ENCODE measurements at places on chromosomes 13 and 19. TPM values are rescaled to one million over a fixed set of nuclear protein-coding genes. Genes with fewer than 3 reads are reported as not detected.

Gene APOC4
- not detected for total RNA-seq

Gene ZNF541
- total RNA-seq, result 1.2 TPM

Gene SHANK1
- total RNA-seq, result 1.3 TPM

Gene TGFBR3L
- 3.0 TPM for total RNA-seq

Gene SIGLEC12
- total RNA-seq, result not detected

Gene ADM5
- total RNA-seq, result 0.19 TPM

Gene MEDAG
- total RNA-seq, result 11.7 TPM

Gene FAM83E
- total RNA-seq, result not detected

Gene KLHL1
- not detected for total RNA-seq

Gene ZNF66
- 0.81 TPM for total RNA-seq

DNA sequence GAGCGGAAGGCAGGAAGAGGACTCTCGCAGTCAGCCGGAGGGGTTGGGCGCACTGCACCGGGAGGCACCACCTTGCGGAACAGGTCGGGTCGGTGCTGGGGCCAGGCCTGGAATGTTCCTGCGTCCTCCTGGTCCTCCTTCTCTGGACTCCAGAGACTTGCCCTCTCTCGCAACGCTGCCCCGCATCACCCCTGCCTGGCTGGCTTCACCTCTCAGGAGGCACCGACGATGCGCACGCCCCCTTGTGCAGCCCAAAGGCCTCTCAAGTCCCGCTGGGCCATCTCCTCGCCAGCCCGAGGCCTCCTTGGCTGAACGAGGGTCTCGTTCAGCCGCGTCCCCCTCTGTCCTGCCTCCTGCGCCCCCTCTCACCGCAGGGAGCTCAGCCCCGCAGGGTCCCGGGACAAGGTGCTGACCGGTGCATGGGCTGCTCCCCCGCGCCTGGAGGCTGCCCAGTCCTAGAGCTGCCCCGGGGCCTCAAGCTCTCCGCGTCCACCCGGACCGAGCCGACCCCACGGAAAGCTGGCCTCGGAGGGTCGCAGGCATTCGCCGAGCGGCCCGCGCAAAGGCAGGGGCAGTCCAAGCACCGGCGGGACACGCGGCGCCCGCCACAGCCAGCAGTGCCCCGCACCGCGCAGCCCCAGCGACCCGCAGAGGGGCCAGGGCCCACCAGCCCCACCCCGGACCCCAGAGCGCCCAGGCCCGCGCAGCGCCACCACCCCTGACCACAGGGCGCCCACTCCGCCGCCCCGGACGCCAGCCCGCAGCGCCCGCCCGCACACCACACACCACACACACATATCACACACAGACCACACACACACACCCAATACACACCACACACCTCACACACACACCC, 133.8 kb downstream of the CRYL1 start:
- no peak for DNase-seq

DNA sequence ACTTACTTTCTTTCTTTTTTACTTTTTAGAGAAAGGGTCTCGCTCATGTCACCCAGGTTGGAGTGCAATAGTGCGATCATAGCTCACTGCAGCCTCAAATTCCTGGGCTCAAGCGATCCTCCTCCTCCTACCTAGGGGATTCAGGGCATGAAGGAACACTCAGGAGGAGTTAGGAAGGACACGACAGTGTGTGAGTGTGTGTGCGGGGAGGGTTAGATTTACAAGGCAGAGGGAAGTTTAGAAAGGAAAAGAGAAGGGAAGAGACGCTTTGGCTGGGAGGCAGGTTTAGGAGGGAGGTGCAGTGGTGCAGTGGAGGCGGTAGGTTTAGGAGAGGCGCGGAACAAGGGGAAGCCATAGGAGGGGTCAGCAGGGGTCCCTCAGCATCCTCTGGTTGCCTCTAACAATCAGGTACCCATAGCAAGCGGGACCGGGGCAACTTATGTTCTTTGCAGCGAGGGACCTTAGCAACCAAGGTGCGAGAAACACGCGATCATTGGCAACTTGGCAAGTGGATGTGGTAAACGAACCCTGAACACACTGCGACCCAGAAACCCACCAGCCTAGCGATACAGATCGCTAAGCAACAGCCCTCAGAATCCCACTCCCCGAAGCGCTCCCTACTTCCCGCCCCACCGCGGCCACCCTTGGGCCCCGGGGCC, 501 bp downstream of the SIRT2 start:
- no peak for DNase-seq

GRCh38 chr19:982567-983170, 1.5 kb upstream of the WDR18 start:
- peak; percentile 89 for DNase-seq

GRCh38 chr19:510606-511100, 3.4 kb downstream of the TPGS1 start:
- peak; percentile 90 for DNase-seq

DNA sequence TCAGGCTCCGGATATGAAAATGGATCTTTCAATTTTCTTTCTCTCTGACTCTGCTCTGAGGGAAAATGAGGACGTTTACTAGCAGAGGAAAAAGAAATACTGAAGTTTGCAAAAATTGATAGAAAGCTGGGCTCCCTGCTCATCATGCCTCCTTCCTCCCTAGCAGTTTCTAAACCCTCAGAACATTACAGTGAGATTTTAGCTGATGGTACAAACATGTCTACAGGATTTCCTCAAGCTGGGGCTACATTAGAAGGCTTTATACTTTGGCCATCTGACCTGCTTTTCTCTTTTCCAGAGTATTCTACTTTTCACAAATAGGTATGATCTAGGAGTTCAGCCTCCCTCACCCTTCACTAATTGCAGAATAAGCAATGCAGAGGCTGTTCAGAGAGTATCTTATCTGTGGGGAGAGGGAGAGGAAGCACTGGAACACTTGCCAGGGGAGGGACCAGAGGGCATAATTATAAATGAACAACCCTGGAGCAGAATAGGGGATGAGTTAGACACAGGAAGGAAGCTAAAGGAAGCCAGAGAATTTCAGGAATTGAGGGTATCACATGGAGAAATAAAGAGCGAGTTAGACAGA, 30.0 kb downstream of the CEACAM1 start:
- DNase-seq, result no peak

DNA sequence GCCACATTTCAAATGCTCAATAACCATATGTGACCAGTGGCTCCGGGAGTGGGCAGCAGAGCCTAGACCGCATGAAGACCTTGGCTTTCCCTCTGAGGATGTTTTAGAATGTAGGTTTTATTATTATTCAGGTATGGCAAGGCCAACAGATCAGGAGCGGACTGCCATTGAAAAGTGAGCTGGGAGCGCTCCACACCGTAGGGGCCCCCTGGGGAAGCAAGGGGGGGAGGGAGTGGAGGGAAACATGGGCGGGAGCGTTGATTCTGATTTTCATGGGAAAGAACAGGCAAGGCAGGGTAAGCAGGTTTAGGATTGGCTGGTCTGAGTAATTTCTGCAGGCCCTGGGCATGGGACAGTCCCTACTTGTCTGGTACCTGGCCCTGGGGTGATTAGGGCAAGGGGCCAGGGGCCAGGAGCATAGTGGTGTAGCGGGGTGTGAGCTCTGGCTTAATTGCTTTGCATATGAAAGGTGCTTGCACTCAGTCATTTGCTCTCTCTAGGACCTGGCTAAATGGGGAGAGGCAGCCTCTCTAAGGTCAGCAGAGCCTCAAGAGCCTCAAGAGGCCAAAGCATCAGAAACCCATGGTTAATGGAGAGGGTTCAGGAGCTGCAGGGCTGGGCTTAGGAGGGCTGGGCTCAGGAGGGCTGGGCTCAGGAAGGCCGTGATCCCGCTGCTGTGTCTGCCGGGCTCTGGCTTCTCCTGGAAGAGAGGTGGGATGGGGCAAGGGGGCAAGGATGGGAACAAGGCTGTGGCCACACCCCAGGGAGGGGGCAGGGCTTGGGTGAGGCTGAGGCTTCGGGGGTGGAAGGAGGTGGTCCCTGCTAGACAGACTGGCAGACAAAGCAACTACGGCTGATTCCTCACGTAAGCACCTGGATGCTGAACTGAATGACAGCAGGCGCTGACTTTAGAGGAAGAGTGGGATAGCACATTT, 82.0 kb upstream of the WASF3 start:
- DNase-seq, result peak; percentile 67

DNA sequence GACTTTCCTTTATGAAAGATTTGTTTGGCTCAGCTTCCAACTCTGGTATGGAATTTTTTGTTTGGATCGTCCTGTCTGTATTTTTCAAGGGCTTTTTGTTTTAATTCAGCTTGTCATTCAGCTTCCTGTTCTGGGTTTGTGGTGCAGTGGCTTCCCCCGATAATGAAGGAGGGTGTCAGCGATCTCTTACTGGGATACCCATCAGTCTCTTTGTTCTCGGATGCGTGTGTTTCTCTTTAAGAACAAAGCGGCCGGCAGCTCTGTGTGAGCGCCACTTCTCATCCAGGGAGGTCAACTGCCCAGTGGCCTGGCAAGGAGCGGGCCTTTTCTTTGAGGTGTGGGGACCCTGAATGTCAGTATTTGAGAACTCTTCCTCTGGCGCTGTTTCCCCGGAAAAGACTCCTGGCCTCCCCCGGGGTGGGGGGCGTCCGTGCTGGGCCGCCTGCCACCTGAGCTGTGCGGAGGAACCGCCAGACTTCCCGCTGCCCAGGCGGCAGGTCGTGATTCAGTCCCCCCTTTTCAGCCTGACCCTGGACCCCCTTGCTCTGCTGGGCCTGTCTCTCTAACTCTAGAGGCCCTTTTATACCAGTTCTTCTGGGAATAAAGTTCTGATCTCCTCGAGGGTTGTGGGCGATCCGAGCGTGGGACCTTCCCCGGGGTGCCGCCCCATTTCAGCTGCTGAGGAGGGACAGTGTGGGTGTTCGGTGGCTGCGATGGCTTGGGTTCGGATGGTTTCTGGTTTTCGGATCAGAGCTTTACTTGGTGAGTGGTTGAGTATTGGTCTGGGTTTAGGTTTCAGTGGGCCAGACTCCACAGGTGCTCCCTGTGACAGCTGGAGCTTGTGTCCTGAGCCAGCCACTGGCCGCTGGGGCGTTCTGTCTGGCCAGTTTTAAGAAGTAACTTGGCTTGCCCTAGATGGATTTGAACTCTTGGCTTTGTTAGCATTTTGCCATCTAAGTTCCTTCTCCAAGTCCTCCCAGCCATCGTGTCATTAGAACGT, 3.4 kb downstream of the SF3A2 start:
- DNase-seq, result no peak

DNA sequence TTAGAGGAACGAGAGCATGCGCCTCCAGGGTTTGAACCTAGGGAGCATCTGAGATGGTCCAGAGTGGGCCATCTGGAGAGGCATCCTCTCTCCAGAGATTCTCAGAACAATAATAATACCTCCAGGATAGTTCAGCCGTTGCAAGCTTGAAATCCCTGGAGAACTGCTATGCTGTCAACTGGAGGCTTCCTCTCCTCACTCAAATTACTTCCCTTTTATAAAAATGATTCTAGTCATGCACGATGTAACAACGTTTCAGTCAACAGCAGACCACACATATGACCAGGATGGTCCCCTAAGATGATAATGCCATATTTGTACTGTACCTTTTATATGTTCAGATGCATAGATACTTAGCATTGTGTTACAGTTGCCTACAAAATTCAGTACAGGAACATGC, 108.7 kb downstream of the SHISA2 start:
- no peak for DNase-seq

GRCh38 chr13:101486708-101487437, 34.4 kb downstream of the ITGBL1 start:
- no peak for DNase-seq

- no peak for DNase-seq
These were observed 1128.9 kb downstream of the EFNB2 start for GRCh38 chr13:105406551-105406950.

DNA sequence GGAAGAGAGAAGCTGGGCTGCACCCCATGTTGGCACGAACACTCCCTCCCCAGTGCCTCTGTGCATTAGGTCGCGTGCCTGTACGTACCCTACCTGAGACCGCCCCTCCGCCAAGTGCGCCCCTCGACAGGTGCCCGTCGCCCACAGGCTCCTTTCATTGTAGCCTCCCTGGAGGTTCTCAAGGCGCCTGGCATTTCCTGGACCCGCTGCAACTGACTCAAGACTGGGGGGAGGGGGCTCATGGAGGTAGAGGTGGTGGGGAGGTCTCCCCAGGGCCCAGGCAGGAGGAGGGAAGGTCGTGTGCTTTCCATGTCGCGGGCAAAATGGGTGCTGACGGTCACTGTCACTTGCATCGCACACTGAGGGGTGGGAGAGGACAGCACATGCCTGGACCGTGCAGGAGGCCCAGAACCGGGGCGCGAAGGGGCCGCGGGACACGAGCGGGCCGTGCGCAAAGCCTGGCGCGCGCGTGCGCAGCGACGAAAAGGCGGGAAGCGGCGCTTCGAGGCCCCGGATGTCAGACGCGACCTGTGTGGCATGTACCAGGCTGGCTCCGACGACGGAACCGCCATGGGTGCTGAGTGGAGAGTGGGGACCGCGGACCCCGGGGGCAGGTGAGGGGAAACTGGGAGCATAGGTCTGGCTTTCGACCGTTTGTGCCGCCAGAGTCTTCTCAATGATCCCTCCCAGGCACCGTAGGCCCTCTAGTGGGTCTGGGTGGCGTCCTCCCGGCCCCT, 16.5 kb downstream of the NFIX start:
- no peak for DNase-seq

DNA sequence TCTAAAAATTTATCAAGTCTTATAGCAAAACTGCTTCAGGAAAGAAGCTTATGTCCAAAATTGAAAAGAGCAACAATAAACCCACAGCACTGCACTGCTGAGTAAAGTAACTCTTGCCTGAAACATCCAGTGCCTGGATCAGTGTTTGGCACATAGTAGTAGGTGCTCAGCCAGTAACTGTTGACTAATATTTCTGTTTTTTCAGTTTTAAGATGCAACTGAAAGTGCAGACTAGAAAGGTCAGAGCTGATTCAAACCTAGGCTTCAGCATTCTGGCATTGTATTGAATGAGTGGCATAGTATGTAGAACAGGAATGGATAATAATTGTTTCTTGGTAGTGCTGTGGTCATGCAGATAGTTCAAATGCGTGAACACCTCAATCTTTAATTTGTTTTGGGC, 67.6 kb downstream of the UBL3 start:
- no peak for DNase-seq

GRCh38 chr19:33505823-33506222, 15.8 kb downstream of the PEPD start:
- DNase-seq, result no peak

- no peak for DNase-seq
These were observed 846 bp downstream of the RPL13A start for GRCh38 chr19:49488046-49488862.

- DNase-seq, result no peak
These were observed 22.1 kb downstream of the MAST3 start for GRCh38 chr19:18119717-18120105.

DNA sequence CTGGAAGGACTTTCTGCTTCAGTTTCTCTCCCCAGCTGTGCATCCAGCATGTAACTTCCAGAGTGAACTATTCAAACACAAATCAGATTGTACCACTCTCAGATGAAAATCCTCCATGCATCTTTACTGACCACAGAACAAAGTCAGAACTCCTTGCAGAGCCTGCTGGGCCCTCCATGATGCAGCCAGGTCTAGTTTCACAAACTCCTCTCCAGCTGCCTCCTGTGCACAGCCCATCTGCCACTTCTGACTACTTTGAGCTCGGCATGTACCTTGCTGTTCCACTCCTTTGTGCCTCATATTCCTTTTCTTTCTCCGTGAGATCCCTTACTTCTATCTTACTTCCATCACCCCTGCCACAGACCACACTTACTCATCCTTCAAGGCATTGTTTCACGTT, 31.4 kb downstream of the NALCN start:
- no peak for DNase-seq
